ENCODE measurements at places on chromosomes 1 and 21. TPM values are rescaled to one million over a fixed set of nuclear protein-coding genes. Genes with fewer than 3 reads are reported as not detected.

GRCh38 chr1:182235952-182236650 is 155.5 kb downstream of the GLUL start:
- DNase-seq: no peak

The IL24 gene
- not detected for total RNA-seq

The OR2L2 gene
- total RNA-seq: not detected

- DNase-seq: no peak
These were observed 287.6 kb downstream of the AKT3 start for GRCh38 chr1:243562473-243562872.

The EXTL1 gene
- not detected for total RNA-seq

The SUMO3 gene
- total RNA-seq: 90.3 TPM

The SYCP1 gene
- not detected for total RNA-seq

GRCh38 chr1:45685308-45686014 is 872 bp downstream of the GPBP1L1 start:
- peak; percentile 39 for DNase-seq

- peak; percentile 67 for DNase-seq
These were observed 14.0 kb downstream of the ETS2 start for GRCh38 chr21:38819719-38820159.

- DNase-seq: peak; percentile 74
These were observed 3.5 kb downstream of the EPHX1 start for GRCh38 chr1:225813214-225813964.

GRCh38 chr1:181091309-181092040 is 3.0 kb downstream of the IER5 start:
- DNase-seq: no peak

DNA sequence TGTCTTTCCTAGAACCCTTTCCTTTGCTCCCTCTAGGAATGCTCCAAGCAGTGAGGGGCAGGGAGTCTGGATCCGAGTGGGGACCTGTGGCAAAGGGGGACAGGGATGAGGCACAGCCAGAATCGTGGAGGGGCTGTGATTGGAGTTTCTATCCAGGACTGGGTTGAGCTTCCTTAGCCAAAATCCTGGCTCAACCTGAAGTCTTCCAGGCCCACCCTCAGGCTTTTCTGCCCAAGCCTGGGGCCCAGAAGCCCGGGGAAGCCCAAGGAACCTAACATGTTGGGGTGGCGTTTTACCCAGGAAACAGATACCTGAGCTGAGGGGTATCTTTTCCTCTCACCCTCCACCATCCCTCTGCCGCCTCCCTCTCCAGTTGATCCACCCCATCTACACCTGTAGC is 5.4 kb downstream of the MYOG start:
- DNase-seq: no peak

GRCh38 chr1:159860456-159860855 is 2.0 kb downstream of the VSIG8 start:
- no peak for DNase-seq

GRCh38 chr21:25296252-25296651 is 311.0 kb downstream of the MRPL39 start:
- DNase-seq: no peak

GRCh38 chr1:232223183-232223708 is 406.7 kb downstream of the SIPA1L2 start:
- no peak for DNase-seq

DNA sequence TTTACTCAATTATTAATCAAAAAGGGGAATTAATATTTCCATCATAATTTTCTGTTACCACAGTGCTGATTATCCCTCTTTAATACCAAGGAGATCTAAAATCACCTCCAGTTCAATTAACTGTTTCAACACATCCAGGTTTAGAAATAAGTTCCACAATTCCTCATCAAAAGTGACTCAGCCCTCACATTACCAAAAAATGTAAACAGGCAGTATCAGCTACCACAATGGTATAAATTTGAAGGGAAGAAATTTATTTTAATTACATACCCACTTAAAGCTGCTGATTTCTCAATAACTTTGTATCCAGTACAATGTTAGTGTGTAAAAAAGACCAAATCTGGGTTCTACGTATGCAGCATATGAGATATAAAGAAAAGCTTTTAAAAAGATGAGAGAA is 51.9 kb downstream of the EIF4G3 start:
- no peak for DNase-seq

The NRIP1 gene
- 18.6 TPM for total RNA-seq

- no peak for DNase-seq
These were observed 39.8 kb downstream of the ASTN1 start for GRCh38 chr1:177124577-177125278.

GRCh38 chr1:58815686-58816071 is 31.8 kb upstream of the JUN start:
- DNase-seq: peak; percentile 80

- DNase-seq: no peak
These were observed 21.3 kb downstream of the TRPM2 start for GRCh38 chr21:44374601-44375280.

The MYBPH gene
- not detected for total RNA-seq

DNA sequence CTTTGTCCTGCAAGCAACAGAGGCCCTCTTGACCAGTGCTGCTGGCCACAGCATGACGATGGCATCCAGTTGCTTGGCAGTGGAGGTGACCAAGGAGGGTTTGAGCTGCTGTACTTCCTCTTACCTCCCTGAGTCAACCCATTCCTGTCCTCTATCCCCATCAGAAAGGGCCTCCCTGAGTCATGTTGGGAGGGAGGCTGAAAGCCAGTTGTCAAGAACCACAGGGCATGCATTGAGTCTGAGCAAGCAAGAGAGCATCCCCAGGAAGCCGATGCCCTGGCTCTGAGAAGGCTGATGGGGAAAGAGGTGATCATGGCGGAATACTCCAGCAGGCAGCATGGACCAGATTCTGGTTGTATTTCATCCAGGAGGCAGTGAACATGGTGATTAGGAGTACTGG is 69.6 kb downstream of the LACTBL1 start:
- DNase-seq: no peak

DNA sequence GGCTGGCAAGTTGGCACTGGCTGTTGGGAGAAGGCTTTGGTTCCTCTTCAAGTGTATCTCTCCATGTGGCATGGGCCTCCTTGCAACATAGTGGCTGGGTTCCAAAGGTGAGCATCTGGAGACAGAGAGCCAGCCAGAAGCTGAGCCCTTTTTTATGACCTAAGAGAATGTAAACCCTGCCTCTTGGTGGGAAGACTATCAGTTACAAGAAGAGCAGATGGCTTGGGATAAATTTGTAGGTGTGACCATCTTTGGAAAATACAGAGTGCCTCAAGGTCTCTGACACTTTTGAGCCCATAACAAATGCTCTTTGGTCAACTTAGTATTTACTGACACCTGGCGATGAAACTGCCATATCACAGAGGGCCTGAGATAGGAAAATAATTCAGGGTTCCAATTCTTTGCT is 31.4 kb upstream of the PRELP start:
- DNase-seq: no peak

The CR2 gene
- total RNA-seq: not detected

DNA sequence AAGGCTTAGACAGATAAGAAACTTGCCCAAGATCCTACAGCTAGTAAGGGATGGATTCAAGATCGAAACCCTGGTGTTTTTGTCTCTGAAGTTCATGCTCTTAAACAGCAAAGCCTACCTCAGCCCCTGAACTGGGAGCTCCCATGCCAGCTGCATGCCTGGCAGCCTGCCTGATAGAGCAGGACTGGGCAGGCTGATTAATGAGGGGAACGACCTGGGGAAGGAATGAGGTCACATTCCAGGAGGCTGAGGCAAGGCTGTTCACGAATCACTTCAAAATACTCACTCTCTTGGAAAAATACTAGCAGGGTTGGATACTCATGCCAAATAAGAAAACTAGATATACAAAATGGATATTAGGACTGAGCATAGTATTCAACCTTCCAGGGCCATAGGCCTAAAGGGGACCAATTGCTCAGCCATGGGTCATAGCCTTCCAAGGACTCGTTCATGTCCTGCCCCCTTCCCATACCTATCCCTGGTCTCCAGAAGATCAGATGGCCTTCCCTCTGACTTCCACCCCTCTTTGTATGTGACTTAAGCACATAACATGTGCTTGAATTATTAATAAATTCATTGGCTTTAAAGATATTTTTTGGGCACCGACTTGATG is 15.6 kb upstream of the TACSTD2 start:
- peak; percentile 47 for DNase-seq

GRCh38 chr1:64898107-64898861 is 68.1 kb downstream of the JAK1 start:
- DNase-seq: peak; percentile 89

The CCDC30 gene
- 0.44 TPM for total RNA-seq

The NBPF6 gene
- total RNA-seq: not detected

DNA sequence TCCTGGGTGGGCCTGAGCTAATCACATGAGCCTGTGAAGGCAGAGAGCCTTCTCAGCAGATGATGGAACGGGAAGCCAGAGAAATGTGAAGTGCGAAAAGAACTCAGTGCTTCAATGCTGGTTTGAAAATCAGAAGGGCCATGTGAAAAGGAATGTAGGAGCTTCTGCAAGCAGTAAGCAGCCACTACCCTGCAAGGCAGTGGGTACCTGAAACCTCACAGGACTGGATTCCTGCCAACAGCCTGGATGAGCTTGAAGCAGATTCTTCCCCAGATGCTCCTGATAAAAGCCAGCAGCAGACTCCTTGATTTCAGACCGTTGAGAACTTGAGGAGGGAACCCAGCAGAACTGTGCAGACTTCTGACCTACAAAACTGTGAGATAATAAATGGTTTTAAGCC is 158.6 kb downstream of the SYT2 start:
- peak; percentile 10 for DNase-seq

The RPS8 gene
- total RNA-seq: 1,606 TPM

The GLIS1 gene
- not detected for total RNA-seq

The ALX3 gene
- not detected for total RNA-seq

DNA sequence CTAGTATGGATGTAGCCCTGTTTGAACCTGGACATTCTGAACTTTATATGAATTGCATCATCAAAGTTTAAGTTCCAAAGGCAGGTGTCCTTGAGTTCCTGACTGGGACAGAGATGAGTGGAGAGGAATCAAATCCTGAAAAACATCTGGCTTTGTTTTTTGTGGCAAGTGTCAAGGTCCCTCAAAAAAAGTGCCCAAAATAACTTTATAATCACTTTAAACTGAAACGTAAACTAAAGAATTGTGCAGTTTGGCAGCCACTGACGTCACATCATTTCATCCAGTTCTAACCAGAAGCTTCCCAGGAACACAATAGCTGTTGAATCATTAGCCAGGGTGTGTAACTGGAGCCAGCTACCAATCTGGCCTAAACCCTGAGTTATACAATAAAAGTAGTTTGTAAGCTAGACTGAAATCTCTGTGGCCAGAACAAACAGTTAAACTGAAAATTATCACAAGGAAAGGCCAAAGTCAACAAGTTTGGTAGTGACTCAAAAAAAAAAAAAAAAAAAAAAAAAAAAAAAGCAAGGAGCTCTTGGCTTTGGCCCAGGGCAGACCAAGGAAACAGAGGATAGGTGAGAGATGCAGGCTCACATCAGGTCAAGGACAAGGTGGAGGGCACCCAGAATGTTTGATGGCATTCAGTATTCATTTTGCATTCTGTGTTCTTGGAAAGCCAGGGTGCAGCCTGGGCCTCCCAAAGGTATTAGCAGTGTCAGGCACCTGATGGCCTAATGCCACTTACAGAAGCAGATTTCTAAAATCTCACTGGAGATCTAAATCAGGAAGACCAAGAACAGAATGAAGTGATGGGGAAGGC is 74.3 kb downstream of the TNFSF18 start:
- DNase-seq: peak; percentile 81

The OR2G6 gene
- total RNA-seq: not detected

- DNase-seq: no peak
These were observed 7.4 kb upstream of the MPL start for GRCh38 chr1:43329995-43330751.

- DNase-seq: no peak
These were observed 1.8 kb upstream of the OR2T6 start for GRCh38 chr1:248373761-248374160.

DNA sequence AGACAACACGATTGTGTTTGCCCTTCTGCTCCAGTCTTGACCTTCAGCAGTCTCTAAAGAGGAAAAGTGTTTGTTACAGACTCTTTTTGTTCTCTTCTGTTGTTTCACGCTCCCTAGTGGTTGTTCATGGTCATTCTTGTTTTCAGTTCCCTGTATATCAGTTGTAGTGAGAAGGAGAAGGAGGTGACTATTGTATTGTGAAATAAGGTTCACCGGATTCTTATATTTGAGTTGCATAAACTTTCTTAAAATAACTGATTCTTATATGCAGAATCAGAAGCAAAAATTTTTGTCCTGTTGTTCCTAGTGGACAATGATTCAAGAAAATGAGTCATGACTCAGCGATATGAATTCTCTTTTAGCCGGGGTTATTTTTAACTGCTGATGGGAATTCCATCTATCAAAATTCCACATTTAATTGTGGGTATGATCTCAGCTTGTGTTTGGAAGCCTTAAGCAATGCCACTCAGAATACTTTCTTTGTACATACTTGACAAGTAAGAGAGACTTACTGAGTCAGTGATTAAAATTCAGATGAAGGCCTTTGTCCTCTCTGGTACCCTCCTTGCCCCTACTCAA is 152.2 kb downstream of the CLEC20A start:
- DNase-seq: peak; percentile 70

- DNase-seq: peak; percentile 69
These were observed 595 bp downstream of the AK2 start for GRCh38 chr1:33036051-33036525.

DNA sequence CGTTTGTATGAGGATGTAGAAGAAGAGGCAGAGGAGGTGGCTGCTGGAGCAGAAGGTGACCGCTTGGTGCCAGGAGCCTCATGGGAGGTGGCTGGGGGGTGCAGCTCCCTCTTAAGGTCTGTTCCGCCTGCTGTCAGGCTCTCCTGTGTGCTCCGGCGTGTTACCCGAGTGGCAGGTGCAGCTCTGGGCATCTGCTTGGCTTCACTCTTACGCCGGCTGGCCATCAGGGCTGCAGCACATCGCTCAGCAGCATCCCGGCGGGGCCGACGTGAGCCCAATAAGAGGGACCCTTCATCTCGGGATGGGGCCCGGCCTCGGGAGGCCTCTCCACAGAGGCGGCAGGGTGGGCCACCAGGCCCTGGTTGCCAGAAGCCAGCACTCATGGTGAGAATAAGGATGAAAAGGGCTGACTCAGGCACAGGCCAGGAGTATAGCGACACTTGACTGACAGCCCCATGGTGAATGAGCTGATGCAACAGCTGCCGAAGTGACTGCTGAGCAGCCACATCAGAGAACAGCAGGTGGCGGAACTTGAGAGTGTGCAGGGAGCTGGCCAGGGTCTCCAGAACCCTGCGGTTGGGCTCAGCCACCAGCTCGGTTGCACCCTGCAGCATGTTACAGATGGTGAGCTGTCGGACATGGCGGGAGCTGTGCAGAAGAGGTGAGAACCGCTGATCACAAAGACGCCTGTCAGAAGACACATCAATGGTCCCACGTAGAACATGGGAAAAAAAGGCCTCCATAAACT is 17.5 kb downstream of the LRRC41 start:
- DNase-seq: no peak

GRCh38 chr1:212625781-212626450 is 17.4 kb downstream of the ATF3 start:
- DNase-seq: no peak

DNA sequence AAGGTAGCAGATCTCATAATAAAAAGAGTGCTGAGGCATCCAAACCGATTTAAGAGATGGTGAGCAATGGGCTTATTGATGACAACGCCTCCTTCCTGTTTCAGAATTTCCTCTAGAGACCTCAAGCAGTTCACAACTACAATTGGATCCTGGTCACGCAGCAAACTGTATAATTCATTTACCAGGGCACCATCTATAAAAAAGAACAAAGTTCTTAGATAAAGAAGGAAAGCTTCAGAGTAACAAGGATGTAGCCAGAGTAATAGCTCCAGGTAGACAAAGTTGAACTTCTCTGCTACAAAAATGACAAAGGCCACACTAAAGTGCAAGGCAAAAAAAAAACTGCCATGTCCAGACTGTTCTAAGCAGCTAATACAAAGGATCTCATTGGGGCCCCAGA is 3.4 kb downstream of the AP4B1 start:
- no peak for DNase-seq
